ENCODE measurements at places on chromosomes 12 and 14.

DNA sequence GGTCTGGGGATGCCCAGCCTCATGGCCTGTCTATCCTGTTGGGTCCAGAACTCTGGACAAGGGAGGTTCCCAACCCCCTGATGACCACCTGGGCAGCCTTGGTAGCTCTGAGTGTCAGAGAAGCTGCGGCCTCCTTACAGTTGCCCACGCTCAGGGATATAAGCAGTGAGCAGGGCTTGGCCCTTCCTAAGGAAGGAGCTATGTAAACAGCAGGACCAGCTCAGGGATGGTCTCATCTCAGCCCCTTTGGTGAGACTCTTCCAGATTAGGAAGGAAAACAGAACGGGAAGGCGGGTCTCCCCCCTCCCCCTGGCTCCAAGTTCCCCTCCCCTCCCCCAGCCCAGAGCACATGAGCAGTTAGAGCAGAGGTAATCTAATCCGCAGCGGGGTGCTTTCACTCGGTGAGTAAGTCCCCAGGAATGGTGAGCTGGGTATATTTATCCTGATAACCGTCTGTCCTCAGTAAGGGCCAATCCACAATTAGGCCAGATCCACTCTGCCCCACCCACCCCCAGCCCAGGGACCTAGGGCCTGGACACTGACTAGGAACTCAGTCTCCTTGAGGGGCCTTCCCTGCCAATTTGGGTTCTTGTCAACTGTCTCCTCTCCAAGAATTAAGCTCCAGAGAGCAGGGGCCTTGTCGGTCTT, 29.5 kb upstream of the RPLP0 start:
- DNase-seq: peak; percentile 77

- DNase-seq: no peak
Measured at GRCh38 chr12:95877622-95878021, 18.9 kb downstream of the SNRPF start.

- DNase-seq: no peak
Measured at GRCh38 chr12:25594376-25594775, 41.3 kb upstream of the LMNTD1 start.

GRCh38 chr12:7064516-7064915, 4.0 kb downstream of the C1S start:
- no peak for DNase-seq

Data from femur (tissue), 1 donor.